ENCODE measurements at places on chromosomes 5 and 9. TPM values are rescaled to one million over a fixed set of nuclear protein-coding genes. Genes with fewer than 3 reads are reported as not detected.

Gene WDR31
- polyA plus RNA-seq, result 0.05 TPM

Gene MVB12B
- 7.7 TPM for polyA plus RNA-seq

Gene ORM2
- 0.33 TPM for polyA plus RNA-seq

Gene WASHC1
- 24.0 TPM for polyA plus RNA-seq

Gene NTRK2
- polyA plus RNA-seq, result not detected

Gene MSANTD3
- 1.1 TPM for polyA plus RNA-seq

DNA sequence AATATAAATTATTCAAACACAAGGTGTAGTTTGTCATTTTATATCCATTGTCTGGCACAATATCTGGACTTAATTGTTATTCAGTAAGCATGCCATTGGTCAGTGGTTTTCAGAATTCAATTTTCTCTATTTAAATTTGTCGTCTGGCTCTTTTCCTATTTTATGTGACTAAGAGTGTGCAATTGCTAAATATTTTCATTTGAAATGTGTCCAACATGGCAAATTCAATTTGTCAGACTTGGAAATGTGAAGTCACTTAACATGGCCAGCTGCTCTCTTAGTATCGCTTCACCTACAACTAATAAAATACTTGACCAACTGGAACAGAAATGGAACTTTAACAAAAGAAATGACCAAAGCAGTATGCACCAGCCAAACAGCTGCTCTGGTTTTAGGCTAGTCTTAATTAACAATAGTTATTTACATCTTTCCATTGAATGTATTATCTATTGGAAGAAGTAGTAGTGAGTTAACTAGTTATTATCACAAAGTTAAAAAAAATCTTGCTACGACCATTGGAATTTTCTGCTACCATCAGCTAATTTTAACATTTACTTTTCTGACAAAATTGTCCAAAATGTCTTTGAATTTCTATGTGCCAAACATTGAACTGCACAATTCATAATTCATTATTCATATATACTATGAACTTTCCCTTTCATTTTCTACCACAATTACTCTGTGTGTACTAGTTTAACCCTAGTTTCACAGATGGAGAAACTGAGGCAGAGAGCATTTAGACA, 720.7 kb upstream of the FAM174A start:
- no peak for DNase-seq

- no peak for DNase-seq
Measured at GRCh38 chr5:92916036-92916435, 665.0 kb downstream of the NR2F1-AS1 start.

DNA sequence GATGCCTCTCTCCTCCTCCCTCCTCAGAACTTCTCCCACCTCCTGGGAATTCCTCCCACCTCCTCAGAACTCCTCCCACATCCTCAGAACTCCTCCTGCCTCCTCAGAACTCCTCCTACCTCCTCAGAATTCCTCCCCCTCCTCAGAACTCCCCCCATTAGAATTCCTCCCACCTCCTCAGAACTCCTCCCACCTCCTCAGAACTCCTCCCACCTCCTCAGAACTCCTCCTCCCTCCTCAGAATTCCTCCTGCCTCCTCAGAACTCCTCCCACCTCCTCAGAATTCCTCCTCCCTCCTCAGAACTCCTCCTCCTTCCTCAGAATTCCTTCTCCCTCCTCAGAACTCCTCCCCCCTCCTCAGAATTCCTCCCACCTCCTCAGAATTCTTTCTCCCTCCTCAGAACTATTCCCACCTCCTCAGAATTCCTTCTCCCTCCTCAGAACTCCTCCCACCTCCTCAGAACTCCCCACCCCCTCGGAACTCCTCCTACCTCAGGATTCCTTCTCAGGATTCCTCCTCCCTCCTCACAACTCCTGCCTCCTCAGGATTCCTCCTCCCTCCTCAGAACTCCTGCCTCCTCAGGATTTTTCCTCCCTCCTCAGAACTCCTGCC, 23.9 kb downstream of the SLC46A2 start:
- DNase-seq, result no peak

GRCh38 chr5:8601831-8602354, 732.9 kb downstream of the MTRR start:
- no peak for DNase-seq

All from CD14-positive monocyte (primary cell).